ENCODE measurements at places on chromosomes 5 and 9.

DNA sequence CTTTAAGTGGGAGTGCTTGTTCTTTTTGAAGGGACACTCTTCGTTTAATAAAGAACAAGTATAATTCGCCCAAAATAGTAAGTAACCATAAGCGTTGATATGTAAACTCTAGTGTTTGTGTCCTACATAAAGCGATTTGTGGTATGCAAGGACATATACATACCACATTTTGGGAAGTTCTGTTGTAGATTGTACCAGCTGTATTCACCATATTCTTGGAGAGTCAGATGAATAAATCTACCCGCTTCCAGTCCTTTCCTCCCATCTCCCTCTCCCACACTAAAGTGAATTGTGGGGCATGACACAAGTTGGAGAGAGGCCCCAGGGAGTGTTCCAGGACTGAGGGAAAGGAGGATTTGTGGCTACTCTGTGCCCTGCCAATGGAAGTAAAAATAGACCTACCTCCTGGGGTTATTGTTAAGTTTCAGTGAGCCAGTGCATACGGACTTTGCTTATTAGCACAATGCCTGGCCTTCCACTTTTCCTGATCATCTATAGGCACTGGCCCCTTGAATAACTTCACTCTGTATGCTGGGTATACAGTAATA lies 40.6 kb downstream of the ARHGAP26 start:
- no peak for DNase-seq

DNA sequence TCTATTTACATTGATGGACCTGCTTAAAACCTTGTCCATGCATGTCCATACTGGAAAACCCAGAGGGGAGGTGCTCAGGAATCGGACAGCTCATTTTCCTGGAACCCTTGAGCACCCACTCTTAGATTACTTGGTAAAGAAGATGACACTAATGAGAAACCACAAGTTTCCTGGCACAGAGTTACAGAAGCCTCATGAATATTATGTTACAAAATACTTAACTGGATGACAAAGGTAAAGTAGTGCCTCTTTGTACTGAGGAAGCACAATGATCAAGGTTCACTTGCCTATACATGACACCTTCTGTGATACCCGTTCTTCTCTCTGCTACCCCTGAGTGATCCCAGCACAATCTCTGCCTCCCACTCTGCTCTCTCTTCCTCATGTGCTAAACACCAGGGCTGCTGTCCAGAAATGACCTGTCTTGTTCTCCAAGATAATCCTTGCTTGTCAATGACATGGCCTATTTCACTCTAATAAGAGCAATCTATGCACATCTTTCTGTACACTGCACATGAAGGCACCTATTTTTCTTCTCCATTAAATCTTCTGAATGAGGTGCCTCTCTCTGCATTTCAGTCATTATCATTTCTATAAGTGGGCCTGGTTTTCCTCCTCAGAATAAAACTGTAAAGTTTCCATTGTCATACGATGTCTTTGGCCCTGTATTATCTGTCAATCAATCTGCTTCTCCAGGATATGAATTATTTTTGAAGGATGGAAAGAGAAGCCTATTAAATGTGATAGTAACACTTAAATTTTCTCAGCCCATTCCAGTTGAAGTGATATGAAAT lies 684.0 kb upstream of the ACO1 start:
- no peak for DNase-seq

- DNase-seq: no peak
Measured at GRCh38 chr5:1510631-1511030, 13.1 kb downstream of the LPCAT1 start.

DNA sequence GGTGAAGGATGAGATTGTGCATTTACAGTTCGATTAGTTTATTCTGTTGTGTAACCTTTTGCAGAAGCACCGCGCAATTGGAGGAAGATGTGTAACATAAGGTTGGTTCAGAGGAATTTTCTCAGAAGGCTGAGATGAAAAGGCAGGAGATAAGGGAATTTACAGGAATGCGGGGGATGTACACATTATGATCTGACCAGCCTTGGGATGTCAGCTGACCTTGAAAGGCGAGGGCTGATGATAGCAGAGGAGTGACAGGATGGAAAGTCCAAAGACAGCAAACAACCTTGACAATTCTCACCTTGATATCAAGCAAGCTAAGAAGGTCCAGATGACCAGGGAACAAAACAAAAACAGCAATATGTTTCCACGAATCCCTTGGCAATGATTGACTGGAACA lies 88.8 kb downstream of the OTULIN start:
- DNase-seq: no peak

DNA sequence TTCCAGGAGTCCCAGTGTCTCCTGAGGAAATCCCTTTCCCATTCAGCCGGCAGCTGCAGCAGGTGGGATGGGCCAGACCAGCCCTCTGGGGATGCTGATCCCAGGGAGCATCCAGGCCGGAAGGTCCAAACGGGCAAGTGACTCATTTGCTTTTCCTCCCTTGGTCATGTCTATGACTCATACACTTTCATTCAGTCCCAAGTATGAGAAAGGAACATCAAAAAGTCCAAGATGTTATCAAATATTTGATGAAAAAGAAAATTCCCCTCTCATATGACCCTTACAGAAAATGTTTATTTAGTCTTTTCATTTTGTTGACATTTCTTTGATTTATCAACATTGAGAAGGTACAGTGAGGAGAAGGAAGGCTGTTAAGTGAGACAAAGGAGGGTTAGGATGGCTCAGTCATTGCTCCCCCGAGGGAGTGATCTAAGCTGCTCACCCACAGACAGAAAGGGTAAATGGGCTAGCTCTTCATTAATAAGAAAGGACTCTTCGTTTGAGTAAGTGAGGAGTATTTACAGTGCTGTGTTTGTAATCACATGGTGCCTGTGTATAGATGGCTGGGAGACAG lies 117.6 kb upstream of the ANKRD55 start:
- DNase-seq: no peak

DNA sequence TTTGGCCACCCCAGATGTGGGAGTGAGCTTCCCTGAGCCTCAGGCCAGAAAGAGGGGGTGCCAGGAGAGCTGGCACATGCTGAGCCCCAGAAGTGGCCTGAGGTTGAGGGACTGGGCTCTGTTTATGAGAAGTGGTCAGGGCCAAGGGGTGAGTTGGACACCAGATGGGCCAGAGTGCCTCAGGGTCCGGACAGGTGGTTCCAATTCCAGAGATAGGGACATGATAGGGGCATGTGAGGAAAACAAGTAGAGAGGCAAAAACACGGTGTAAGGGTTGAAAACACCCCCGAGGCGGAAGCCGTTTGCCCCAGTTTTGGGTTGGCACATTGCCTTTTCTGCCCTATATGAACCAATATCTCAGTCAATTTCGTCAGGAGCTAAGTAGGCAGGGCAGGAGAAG lies 125.6 kb upstream of the NFIB start:
- no peak for DNase-seq

DNA sequence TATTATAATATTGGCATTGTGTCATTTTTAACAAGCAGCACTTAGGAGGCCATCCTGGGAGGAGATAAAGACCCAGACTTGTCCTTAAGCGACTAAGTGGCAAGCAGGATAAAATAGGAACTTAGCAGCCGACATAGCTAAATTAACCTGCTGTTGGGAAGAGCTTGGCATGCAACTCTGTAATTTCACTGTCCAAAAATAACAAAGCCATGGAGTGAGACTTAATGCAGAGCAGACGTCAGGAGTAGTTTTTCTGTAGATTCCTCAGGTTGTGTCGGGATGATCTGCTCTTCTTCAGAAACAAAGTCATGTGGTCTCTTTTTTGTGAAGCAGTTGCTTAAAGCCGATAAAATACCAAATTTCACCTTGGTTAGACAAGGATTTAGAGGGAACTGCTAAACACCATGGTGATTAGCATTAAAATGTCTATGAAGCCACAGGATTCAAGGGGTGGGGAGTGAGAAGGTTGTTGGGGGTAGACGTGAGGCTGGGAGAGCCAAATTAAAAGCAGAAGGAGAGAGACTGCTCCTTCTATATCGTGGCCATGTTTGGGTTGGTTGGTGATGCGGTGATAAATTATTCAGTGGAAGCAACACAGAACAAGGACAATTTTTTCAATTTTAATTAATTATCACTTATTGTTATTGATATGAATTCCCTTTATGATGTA lies 303.0 kb downstream of the CSNK1G3 start:
- no peak for DNase-seq

DNA sequence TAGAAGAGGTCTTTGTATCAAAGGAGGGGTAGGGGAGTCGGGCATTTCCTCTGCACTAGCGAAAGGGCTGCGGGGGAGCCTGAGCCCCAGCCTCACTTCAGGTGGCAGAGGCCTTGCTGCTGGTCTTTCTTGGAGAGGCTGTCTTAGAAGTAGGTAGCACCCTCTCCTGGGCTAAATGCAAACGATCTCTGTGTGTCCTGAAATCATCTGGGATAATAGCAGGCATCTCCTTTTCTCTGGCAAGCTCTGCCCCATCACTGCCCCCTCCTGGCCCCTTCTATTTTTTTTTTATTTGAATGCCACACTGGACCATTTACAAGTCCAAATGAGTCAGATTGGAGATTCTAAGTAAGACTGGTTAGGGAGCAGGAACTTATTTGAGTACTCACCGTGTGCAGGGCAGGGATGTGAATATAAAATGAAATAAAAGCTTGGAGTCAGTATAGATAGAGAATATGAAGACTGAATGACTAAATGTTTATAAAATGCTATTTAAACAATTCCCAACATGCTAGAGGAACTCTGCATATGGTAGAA lies 137.1 kb downstream of the FGF1 start:
- DNase-seq: no peak

GRCh38 chr5:150317048-150318003 lies 14.6 kb upstream of the ARSI start:
- no peak for DNase-seq

DNA sequence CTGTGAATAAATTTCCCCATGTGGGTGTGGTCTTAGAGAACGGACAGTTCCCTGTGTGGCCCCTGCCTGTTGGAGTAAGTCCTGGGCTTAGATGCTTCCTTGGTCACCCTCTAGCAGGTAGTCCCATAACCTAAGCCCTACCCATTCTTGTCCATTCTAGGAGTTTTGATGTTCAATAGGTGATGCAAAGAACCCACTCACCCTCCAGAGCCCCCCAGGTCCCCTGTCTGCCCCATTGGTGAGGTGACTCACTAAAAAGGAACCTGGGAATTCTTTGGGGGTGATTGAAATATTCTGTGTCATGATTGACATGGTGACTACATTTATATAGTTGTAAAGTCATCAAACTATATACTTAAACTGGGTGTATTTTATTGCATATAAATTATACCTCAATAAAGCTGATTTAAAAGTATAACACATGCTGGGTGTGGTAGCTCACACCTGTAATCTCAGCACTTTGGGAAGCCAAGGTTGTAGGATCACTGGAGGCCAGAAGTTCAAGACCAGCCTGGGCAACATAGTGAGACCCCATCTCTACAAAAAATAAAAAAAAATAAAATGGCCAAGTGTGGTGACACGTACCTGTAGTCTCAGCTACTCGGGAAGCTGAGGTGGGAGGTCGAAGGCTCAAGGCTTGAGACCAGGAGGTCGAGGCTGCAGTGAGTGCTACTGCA lies 20.8 kb upstream of the GTF3C5 start:
- no peak for DNase-seq

- DNase-seq: no peak
Measured at GRCh38 chr5:130995254-130995515, 169.9 kb downstream of the HINT1 start.

DNA sequence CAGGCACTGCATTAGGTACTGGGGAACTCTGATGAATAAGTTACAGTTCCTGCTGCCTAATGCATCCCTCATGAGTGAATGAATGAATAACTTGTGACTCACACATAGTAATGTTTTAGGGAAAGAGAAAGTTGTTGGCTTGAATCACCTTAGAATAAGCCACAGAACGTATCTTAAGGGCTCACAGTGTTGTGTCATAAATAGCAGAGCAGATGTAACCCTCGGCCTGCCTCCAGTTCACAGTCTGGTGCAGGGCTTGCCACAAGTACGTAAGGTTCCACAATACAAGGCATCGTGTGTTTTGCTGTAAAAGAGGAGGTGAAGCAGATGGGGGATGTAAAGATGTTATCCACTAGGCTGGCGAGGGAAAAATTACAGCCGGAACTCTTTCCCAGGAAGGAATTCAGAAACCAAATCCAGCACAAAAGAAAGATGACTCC lies 218.7 kb downstream of the TRPM3 start:
- no peak for DNase-seq

DNA sequence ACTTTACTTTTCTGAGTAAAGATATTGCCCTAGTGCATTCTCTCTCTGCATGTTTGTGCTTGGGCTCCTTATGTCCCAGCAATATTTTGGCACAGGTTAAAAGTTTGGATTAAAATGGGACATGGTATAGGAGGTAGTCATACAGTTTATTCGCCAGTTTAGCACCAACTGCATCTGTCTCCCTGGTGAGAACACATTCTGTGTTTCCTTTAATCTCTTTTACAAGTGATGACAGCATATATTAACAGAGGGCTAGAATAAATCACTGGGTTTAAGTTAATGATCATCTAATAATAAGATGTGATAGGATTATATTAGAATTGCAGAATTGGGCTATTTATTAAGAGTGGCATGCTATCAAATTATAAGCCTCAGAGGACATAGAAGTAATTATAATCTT lies 550.1 kb downstream of the LRRC70 start:
- DNase-seq: no peak

DNA sequence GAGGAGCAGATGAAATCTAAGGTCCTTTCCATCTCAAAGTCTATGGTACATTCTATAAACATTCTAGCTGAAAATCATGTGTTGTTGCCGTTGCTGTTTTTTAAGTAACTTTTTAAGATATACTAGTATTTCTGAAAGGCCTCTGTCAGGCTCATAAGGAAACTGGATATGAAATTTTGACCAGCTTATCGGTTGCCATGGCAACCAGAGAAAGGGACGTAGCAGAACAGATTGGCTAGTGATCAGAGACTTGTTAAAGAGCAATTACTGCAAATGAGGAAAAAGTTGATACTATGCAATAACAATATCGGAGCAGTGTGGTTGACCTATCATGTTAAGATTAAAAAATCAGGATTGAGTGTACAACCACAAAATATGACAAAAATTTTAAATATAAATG lies 57.0 kb upstream of the RNF180 start:
- no peak for DNase-seq

GRCh38 chr5:69257577-69257976 lies 22.9 kb downstream of the CDK7 start:
- DNase-seq: no peak

- no peak for DNase-seq
Measured at GRCh38 chr9:77271023-77271690, 93.8 kb downstream of the VPS13A start.

DNA sequence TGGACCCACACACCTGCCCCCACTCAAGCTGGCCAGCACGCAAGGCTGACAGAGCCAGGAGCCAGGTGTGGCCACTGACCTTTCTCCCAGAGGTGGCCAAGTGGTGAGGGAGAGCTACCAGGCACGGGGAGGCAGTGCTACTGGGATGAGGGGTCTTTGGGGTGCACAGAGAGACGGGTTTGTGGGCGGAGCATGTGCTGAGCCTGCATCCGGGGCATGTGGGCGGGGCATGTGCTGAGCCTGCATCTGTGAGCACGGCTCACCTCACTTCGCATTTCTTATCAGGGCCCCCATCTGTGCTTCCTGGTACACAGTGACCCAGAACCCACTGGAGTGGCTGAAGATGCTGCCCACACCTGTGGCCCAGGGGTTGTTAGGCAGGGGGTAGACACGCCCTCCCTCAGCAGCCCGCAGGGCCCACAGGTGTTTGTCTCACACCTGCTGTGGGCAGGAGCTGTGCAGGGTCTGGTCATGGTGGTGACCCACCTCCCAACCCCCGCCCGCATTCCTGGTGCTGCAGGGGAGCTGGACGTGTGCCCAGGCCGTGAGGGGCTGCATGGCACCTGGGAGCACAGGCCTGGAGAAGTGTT lies 21.5 kb downstream of the CCDC187 start:
- no peak for DNase-seq
